Stimulated activated CD8-positive, alpha-beta memory T cell treated with anti-CD3 and anti-CD28 coated beads, Interleukin-12 subunit alpha, Interleukin-12 subunit beta, amount 100 ng/mL, for 1 hour (primary cell): ENCODE measurements at places on chromosomes 3 and 15.

GRCh38 chr3:123936400-123936799 is 24.6 kb downstream of the CCDC14 start:
- DNase-seq: no peak

- no peak for DNase-seq
Measured at GRCh38 chr3:59653405-59654122, 603.7 kb upstream of the CFAP20DC start.

- no peak for DNase-seq
Measured at GRCh38 chr3:55059027-55059629, 131.3 kb upstream of the LRTM1 start.

- DNase-seq: no peak
Measured at GRCh38 chr3:140403608-140404007, 274.3 kb upstream of the TRIM42 start.

DNA sequence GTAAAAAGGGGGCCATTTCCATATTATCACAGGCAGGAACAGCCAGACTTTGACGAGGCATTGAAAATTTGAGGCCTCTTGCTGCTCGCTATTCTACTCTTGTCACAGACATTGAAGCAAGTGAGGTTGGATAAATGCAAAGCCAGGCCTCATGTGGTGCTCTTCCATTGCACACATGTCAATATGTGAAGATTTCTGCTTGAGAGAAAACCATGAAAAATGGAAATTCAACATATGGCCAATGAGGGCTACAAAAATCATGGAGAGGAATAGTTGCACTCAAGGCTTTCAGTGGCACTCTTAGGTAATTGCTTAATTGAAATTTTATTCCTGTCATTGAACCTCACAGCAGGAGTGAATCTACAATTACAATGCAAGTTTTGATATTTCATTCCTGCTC is 185.6 kb upstream of the MBNL1 start:
- no peak for DNase-seq

DNA sequence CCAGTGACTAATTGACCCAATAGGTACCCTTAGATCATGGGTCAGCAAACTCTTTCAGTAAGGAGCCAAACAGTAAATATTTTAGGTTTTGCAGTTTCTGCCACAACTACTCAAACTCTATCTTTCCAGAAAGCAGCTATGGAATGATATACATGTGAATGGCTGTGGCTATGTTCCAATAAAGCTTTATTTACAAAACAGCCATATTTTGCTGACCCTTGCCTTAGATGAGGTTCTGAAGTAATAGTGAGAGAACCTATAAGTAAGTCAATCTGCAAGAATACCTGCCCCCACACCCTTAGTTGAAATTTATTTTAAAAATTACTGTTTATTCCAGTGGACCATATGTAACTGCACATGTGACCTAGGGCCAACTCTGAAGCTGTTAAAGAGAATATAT is 134.0 kb downstream of the CMSS1 start:
- no peak for DNase-seq

GRCh38 chr3:31793821-31794220 is 187.2 kb downstream of the OSBPL10 start:
- no peak for DNase-seq

DNA sequence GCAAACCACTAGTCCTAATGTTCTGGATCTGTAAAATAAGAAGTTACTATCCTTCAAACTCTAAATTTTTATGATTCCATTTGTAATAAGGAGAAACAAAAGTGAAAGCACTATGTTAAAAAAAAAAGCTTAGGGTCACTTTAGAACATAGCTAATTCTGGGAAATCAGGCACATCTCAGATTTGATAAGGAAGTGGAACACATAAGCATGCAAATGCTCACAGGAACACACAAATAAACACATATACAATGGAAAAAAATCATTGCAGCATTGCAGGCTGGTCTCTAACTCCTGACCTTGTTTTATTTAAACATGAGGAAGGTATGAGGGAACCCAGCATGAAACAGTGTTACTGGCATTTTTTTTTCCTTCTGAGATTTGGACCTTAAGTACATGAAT is 63.2 kb upstream of the TNFSF10 start:
- no peak for DNase-seq

GRCh38 chr3:10502185-10502880 is 3.1 kb downstream of the ATP2B2 start:
- no peak for DNase-seq

DNA sequence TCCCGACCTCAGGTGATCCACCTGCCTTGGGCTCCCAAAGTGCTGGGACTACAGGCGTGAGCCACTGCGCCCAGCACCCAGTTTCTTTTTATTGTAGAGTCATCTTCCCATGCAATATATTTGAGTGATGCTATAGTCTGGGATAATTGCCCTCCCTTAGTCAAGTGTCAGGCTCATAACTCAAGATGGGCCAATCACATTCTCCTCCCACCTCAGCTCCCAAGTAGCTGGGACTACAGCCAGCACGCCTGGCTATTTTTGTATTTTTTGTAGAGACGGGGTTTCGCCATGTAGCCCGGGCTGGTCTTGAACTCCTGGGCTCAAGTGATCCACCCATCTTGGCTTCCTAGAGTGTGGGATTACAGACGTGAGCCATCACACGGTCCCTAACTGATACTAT is 15.2 kb upstream of the PTPN9 start:
- no peak for DNase-seq

- no peak for DNase-seq
Measured at GRCh38 chr3:64490180-64490724, 197.5 kb downstream of the ADAMTS9 start.

GRCh38 chr3:149352556-149352955 is 19.1 kb upstream of the TM4SF18 start:
- no peak for DNase-seq

DNA sequence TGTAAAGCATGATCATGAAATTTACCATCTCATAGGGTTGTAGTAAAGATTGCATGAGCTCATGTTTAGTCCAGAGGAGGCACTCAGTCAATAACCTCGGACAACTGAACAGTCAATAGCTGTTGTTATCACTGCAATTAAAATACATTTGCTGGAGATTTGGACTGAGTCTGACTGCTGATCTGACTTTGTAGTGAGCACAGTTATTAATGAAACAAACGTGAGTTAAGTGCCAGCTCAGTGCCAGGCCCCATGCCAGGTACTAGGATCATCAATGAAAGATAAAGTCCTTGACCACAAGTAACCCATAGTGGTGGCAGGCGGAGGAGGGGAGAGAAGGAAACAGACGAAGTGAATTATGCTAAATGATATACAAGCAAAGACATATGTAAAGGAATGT is 43.7 kb upstream of the PRICKLE2 start:
- no peak for DNase-seq

DNA sequence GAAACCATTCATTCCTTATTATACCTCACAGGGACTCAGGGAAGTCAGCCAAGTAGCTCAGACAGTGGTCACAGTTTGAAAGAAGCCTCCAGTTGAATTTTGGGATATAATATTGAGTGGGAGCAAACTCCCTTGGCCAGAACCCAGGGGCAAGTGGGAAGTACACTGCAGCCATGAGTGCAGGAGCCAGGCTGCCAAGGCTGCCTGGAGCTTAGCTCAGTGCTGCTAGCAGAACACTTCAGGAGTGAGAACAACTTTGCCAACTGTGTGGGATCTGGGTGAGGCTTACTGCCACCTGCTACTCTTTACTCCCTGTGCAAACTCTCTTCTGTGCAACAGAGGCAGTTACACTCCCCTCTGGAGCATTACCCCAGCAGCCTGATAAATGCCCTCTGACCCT is 4.6 kb downstream of the OR5K3 start:
- no peak for DNase-seq

DNA sequence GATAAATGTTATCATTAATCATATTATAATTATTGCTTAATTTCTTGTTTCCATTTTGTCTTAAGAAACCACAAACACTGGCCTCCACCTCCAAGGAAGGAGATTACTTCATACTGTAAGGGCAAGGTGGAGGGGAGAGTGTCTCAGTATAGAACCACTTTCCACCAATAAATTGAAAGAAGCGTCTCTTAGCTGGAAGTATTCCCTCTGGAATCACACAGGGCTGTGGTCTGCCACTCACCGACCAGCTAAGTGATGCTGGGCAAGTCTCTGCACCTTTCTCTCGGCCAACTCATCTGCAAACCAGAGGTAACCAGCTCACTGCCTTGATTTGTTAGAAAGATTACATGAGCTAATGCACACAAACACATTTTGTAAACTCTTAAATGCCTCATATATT is 63.1 kb downstream of the EIF4E3 start:
- DNase-seq: no peak

GRCh38 chr3:185822221-185823000 is 2.4 kb downstream of the IGF2BP2 start:
- no peak for DNase-seq

GRCh38 chr15:40454904-40455391 is 14.2 kb downstream of the BAHD1 start:
- no peak for DNase-seq

- DNase-seq: no peak
Measured at GRCh38 chr3:128072454-128073184, 20.4 kb downstream of the SEC61A1 start.

- DNase-seq: no peak
Measured at GRCh38 chr3:58576716-58577115, 475 bp downstream of the FAM107A start.

GRCh38 chr3:44280631-44281030 is 38.9 kb downstream of the TOPAZ1 start:
- DNase-seq: no peak

- DNase-seq: no peak
Measured at GRCh38 chr3:145058483-145058882, 1086.9 kb downstream of the DIPK2A start.

DNA sequence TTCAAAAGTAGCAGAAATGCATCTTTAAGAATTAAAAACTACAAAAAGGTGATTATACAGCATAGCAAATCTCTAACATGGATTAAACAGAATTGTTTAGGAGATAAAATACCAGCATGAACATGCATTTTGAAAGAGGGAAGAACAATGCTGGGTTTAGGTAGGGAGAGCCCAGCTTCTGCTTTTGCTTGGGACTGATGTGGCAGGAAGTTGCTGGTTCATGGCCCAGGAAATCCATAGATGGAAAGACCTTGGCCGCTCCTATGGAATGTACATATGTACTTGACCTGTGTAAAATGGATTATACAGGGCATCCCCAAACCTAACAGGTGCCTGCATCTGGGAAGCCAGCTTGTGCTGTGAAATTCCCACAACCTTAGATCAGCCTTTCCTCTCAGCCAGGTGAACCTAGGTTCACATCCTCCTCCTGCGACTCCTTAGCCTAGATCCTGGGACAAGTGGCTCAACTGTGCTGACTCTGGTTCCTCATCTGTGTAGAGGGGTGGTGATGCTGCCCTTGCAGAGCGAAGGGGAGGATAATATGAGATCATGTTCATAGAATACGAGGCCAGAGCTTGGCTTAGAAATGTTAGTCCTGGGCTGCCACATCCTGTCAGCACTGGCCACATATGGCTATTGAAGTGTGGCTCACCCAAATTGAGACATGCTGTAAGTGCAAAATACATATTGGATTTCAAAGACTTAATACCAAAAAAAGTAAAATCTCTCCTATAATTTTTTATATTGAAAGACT is 47.0 kb upstream of the PLXNA1 start:
- DNase-seq: no peak

- no peak for DNase-seq
Measured at GRCh38 chr15:32099956-32100684, 69.8 kb downstream of the CHRNA7 start.

GRCh38 chr15:101126618-101127505 is 125.0 kb downstream of the CHSY1 start:
- DNase-seq: no peak

GRCh38 chr3:46465196-46465520 is 453 bp upstream of the LTF start:
- DNase-seq: no peak

DNA sequence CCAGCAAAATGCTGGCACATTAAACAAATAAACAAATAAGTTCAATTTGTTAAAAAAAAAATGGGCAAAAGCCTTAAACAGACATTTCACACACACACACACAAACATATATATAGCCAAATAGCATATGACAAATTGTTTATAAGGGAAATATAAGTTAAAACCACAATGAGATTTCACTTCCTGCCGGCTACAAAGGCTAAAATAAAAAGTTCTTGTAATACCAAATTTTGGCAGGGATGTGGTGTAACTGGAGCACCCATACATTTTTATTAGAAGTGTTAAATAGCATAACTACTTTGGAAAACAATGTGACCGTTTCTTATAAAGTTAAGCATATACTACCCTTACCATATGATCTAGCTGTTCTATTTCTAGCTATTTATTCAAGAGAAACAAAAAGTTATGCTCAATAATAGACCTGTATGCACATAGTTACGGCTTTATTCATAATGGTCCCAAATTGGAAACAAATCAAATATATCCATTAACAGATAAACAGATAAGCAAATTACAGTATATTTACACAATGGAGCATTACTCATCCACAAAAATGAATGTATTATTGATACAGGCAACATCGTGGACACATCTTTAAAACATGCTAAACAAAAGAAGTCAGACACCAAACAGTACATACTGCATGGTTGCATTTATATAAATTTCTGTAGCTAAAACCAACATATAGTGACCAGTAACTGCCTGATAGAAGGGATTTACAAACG is 93.9 kb downstream of the EOMES start:
- no peak for DNase-seq

DNA sequence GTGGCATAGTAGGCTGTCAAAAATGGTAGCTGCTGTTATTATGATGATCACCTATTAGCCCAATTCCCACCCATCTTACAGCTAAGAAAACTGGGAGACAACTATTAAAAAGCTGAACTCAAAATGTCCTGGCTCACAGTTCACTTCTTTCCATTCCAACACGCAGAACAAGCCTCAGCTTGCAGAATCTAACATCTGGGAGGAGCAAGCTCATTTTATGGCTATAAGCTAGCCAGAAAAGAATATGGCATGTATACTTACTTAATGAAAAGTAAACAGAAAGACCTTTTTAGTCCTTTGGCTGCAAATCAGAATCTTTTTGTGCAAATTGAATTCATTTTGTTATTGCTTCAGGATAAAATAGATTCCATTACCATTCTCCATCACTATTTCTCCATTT is 34.8 kb upstream of the CFAP20DC start:
- DNase-seq: no peak

GRCh38 chr15:29456255-29456654 is 186.6 kb upstream of the NSMCE3 start:
- no peak for DNase-seq

- no peak for DNase-seq
Measured at GRCh38 chr3:155232605-155233004, 60.9 kb downstream of the STRIT1 start.

GRCh38 chr3:69411346-69411745 is 25.5 kb upstream of the FRMD4B start:
- DNase-seq: no peak

GRCh38 chr3:105274536-105274935 is 92.2 kb upstream of the ALCAM start:
- no peak for DNase-seq

- no peak for DNase-seq
Measured at GRCh38 chr3:67624078-67624477, 30.3 kb downstream of the SUCLG2 start.

- DNase-seq: no peak
Measured at GRCh38 chr3:8482960-8483665, 18.5 kb upstream of the LMCD1 start.

GRCh38 chr3:100024520-100025303 is 89.6 kb downstream of the FILIP1L start:
- DNase-seq: no peak
